ENCODE measurements at places on chromosomes 13 and 19.

- DNase-seq: no peak
These were observed 8.5 kb upstream of the SLC25A15 start for GRCh38 chr13:40780822-40781401.

- DNase-seq: no peak
These were observed 6.7 kb downstream of the NAPSA start for GRCh38 chr19:50358483-50359327.

DNA sequence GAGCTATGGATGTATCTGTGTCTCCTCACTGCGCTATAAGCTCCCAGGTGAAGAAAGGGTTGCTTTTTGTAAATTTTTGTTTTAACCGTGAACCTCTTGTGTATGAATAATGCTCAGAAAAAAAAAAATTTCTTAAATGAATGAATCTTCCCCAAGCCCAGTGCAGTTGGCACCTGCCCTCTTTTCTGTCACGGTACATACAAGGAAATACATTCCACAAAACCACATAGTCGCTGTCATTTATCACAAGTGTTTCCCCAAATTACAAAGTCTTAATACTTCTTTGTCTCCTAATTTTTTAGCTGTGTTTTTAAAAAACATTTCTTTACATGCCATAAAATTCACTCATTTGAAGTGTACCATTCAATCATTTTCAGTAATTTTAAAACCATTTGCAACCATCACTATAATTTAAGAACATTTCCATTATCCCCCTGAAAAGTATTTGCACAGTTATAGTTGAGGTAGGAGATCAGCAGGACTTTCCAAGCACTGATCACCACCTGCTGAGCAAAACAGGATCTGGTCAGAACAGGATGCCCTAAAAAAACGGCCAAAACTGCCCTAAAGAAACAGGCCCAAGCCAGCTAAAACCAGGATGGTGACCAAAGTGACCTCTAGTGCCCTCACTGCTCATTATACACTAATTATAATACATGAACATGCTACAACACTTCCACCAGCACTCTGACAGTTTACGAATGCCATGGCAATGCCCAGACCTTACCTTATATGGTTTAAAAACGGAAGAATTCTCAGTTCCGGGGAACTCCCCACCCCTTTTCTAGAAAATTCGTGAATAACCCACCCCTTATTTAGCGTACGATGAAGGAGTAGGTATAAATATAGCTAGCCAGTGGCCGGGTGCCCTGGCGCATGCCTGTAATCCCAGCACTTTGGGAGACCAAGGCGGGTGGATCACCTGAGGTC is 1.3 kb upstream of the TEX30 start:
- DNase-seq: peak; percentile 12

DNA sequence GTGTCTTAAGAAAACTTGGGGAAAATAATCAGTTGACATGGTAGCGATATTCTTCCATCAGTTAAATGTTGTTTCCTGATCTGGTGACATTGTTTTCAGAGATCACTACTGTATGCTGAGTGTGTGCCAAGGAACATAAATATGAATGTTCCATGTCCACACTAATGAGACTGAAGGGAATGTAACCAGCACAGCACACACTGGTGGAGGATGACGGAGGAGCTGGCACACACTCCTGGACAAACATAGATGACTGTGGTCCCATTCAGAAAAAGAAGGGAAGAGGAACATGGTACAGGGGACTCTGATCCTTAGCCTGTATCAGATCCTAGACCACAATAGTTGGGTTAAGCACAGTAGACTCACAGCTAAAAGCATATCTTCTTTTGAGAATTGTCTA is 574.8 kb downstream of the MYO16 start:
- DNase-seq: no peak

DNA sequence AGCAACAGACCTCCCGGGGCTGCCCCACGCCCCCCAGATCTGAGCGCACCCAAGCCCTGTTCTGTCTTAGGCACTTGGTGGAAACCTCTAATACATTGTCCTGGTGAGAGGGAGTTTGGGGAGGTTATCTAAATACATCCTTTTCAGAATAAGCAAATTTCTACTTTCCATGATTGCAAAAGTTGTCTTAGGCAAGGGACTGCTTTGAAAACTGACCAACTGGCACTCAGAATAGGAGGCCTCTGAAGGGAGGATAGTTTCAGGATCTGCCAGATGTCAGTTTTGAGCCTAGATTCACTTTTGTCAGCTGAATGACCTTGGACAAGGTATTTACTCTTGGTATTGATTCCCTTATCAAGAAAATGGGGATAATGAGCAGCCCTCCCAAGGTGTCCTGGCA is 11.8 kb downstream of the SERP2 start:
- DNase-seq: no peak
